Kidney (tissue), 22 donors: ENCODE measurements at places on chromosomes 4 and X. TPM values are rescaled to one million over a fixed set of nuclear protein-coding genes. Genes with fewer than 3 reads are reported as not detected.

DNA sequence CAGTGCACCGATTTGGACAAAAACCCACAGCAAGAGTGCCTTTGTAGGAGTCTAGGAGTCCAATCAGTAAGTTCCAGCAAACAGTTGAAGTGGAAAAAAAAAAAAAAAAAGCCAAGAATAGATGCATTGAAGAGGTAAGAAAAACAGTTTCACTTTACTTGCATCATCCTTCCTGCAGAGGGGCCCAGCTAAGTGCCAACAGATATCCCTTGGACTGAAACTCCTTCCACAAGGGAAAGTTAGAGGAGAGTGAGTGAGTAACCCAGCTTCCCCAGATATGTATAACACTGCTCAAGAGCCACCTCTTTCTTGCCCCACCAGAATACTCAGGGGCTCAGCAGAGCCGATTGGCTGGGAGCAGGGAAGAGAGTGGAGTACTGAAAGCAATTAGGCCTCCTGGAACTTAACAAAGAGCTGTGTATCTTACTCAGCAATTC is 617.7 kb upstream of the SMIM31 start:
- no peak for DNase-seq

- DNase-seq: no peak
Observed at GRCh38 chr4:118911238-118911703, 22.6 kb downstream of the SYNPO2 start.

- DNase-seq: no peak
Observed at GRCh38 chrX:6962006-6962355, 185.5 kb upstream of the STS start.

- DNase-seq: no peak
Observed at GRCh38 chrX:46398126-46398525, 147.1 kb downstream of the ZNF674 start.

DNA sequence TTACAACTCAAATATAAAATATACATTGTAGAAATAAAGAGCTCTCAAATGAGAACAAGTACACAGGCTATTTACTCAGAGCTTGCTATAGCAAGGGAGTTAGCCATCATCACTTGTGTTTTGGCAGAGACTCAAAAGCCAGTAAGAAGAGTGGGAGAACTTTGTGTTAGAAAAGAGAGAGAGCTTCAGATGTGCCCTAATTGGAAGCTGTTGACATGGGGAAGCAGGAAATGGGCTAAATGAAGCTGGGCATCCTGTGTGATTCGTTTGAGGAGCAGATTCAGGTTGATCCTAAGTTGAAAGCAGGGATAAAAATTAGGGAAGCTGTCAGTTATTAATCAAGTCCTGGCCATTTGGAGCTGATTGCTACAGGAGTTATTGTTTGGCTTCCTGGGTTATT is 207.4 kb upstream of the MAOA start:
- no peak for DNase-seq

DNA sequence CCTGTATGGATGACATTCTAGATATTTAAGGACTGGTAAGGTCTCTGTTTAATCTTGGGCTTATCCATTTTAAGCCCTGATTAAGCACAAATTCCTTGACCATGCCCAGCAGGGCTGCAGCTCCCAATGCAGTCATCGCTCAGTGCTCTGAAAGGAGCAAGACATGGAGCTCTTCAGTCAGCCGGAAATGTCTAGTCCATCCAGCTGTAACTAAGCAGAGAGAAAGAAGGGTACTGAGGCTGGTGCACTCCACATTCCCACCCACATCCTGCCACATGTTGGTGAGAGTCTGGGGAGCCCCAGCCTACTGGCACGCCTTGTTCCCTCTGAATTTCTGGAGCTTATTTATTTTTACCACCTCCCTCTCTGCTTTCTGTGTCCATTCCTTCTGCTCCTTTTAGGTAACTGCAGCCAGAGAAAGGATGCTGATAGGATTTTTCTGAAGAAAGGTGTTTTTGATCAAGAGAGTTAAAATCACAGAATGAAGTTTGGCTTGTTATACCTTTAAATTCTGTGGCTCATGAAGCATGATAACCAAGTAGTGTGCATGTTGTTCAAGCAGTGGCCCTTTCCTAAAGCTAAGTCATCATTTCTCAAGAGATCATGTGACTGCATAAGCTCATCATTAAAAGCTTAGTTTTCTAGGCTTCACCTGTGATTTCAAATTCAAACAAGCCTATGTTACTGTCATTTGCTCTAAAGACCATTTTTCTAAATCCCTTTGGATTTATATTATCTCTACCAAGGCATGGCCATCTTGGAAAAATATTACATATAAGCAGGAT is 74.0 kb downstream of the GALNT7 start:
- DNase-seq: no peak

The L1CAM gene
- total RNA-seq: 71.9 TPM

GRCh38 chr4:91488946-91489345 is 814.8 kb upstream of the GRID2 start:
- no peak for DNase-seq

DNA sequence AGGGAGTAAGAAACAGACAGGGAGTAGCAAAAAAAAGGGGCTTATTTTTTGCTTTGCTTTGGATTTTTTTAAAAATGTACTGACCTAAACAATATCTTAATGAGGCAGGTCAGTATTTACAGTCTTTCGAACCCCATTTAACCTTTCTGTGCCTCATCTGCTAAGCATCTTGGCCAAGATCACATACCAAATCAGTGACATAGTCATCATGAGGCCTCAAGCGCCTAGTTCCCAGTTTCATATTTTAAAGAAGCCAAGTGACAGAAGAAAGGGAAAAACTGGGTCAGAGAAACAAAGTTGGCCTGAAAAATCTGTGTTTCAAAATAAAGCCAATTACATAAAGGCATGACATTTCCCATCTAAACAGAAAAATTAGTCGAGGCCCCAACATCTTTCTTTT is 94.6 kb upstream of the WDR44 start:
- DNase-seq: no peak

The UGT2A1 gene
- total RNA-seq: not detected

DNA sequence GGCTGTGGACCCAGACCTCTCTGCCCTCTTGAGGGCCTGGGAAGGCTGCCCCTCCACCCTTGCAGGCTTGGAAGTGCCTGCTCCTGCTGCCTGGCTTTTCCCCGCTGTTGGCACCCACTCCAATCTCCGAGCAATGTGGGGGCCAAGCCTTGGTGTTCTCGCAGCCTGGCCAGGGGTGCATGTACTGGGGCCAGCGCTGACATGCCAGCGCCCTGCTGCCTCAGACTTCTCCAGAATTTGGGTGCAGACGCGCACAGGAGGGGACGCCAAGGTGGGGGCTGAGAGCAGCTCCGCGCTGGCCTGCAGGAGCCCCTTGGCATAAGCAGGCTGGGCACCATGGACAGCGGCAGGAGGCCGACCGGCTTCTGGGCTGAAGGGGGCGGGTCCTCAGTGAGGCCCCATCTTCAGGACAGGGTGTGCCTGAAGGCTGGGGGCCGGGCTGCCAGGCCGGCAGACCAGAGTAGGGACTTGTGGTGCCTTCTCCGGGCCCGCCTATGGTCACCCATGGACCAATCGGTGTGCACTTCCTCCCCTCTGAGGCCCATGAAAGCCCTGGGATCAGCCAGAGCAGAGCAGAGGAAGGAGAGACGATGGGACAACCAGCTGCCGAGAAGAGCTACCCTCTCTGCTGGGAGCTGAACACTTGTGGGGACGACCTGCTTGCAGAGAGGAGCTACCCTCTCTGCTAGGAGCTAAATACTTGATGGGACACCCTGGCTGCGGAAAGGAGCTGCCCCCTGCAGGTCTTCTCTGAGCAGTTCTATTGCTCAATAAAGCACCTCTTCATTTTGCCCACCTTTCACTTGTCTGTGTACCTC is 118.3 kb downstream of the DNAAF6 start:
- DNase-seq: peak; percentile 73

- no peak for DNase-seq
Observed at GRCh38 chrX:23548164-23548563, 119.1 kb upstream of the PRDX4 start.

- DNase-seq: no peak
Observed at GRCh38 chr4:27094783-27095182, 234.1 kb downstream of the STIM2 start.

GRCh38 chr4:125736057-125736456 is 421.3 kb downstream of the FAT4 start:
- no peak for DNase-seq

DNA sequence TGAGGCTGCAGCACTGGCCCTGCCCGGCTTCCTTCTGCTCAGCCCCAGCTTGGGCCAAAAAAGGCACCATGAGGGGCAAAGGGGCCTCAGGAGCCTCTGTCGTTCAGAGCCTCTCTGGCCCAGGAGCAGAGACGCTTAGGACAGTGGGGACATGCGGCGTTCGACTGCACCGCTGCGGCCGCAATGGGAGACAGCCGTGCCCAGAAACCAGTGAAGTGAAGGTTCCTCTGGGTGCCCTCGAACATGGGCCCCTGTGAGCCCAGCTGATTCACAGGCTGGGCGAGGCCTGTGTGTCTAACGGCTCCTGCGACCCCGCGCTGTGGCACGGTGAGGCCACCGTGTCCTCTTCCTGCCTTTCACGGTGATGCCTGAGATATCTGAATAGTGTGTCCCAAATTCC is 235.0 kb downstream of the AFAP1 start:
- DNase-seq: no peak

GRCh38 chr4:145181091-145181501 is 707 bp upstream of the OTUD4 start:
- DNase-seq: no peak

- no peak for DNase-seq
Observed at GRCh38 chr4:135359128-135359527, 1157.5 kb upstream of the PABPC4L start.

GRCh38 chr4:2968381-2968780 is 5.0 kb downstream of the GRK4 start:
- no peak for DNase-seq

GRCh38 chr4:56480691-56481090 is 13.3 kb downstream of the SRP72 start:
- DNase-seq: no peak

The ING2 gene
- total RNA-seq: 7.8 TPM

DNA sequence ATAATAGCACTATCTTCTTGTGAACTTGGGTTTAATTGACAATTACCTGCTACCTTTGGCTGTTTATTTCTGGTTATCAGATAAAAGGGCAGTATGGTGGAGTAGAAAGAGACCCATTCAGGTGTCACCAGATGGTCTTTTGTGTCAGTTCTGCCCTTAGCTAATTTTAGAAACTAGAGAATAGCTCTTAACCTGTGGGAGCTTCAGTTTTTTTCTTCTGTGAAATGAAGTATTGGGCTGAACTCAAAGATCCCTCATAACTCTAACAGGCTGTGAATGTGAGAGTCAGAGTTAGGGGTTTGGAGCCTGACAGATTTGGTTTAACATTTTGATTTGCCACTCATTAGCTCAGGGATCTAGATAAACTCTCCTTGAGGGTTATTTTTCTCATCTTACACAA is 335.2 kb downstream of the PPP1R2C start:
- no peak for DNase-seq

- DNase-seq: no peak
Observed at GRCh38 chr4:110982486-110982885, 359.6 kb upstream of the PITX2 start.

GRCh38 chr4:64305565-64306254 is 103.5 kb downstream of the TECRL start:
- no peak for DNase-seq

- DNase-seq: no peak
Observed at GRCh38 chrX:134431894-134432293, 28.1 kb upstream of the HPRT1 start.

- no peak for DNase-seq
Observed at GRCh38 chr4:47641755-47642154, 156.7 kb downstream of the ATP10D start.

The DHX15 gene
- total RNA-seq: 120 TPM

DNA sequence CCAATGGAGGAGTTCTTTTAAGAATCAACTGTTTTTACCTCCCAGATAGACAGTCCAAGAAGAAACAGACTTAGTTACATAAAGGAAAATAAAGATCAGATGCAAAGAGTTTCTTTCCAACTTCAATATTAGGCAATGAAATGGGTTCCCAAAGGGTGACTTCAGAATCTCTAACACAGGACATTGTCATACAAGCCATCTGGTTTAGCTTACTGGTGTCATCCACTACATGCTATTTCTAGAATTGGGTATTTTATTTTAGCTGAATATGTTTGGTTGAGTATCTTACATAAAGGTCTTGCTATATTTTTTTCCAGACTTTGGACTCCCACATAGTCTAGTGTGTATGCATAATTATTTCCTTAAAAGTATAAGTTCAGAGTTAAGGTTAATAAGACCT is 162.1 kb upstream of the SLC7A11 start:
- DNase-seq: no peak

The RHOXF1 gene
- total RNA-seq: 0.79 TPM

DNA sequence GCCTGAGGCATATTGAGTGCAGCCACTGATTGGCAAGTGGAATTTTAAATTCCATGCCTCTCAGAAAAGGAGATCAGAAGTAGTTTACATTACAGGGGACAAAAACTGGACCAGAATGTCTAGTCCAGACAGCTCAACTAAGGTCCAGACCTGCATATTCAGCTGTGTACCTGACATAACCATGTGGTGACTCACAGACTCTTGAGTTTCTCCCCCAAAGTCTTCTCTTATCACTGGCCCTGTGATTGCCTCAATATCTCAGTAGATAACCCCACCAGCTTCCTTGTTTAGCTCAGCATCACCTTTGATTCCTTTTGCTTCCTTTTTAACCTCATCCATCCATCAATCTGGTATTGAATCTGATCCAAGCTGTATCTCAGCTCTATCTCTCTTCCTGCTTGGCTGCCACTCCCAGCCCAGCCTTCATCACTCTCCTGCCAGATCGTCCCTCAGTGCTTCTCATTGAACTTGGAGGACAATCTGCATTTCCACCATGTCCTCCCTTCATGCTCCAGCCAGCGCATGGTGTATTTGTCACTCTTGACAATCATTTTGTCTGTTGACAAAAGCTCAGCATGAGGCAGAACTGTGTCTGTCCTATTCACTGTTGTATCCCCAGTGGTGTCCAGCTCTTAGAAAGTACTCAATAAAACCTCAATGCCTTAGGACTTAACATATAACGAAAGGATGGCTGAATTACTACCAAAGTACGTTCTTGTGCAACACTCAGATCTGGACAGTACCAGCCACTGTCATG is 27.8 kb upstream of the SLC2A9 start:
- DNase-seq: no peak

GRCh38 chr4:103365285-103365684 is 167.1 kb upstream of the CENPE start:
- DNase-seq: no peak

GRCh38 chr4:168634276-168634802 is 137.5 kb downstream of the PALLD start:
- DNase-seq: peak; percentile 94

The NR3C2 gene
- 43.4 TPM for total RNA-seq
